Ecto neural progenitor cell (in vitro differentiated cells): ENCODE measurements at places on chromosomes 7 and 10.
A peak's percentile ranks its signal among the peaks of the same experiment; 100 is the strongest.

GRCh38 chr10:62594093-62594520 is 210.4 kb upstream of the ADO start:
- DNase-seq: peak; percentile 68

DNA sequence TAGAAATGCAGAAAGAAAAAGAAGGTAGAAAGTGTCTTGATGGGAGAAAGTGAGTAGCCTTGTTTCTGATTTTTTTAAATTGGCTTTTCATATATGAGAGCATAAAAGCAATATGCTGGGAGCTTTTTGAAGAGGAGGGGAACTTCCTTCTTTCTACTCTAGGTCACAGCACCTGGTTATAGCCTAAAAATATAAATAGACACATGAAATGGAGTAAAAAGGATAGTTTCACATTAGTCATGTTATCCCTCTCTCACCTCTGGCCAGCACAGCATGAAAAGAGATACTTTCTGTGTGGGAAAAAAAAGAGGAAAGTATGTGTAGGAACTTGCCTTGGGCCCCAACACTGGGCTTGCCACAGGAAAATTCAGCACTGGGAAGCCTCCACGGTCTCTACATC is 292.2 kb upstream of the ZWINT start:
- no peak for DNase-seq

GRCh38 chr7:36604806-36605205 is 119.5 kb downstream of the AOAH start:
- no peak for DNase-seq

DNA sequence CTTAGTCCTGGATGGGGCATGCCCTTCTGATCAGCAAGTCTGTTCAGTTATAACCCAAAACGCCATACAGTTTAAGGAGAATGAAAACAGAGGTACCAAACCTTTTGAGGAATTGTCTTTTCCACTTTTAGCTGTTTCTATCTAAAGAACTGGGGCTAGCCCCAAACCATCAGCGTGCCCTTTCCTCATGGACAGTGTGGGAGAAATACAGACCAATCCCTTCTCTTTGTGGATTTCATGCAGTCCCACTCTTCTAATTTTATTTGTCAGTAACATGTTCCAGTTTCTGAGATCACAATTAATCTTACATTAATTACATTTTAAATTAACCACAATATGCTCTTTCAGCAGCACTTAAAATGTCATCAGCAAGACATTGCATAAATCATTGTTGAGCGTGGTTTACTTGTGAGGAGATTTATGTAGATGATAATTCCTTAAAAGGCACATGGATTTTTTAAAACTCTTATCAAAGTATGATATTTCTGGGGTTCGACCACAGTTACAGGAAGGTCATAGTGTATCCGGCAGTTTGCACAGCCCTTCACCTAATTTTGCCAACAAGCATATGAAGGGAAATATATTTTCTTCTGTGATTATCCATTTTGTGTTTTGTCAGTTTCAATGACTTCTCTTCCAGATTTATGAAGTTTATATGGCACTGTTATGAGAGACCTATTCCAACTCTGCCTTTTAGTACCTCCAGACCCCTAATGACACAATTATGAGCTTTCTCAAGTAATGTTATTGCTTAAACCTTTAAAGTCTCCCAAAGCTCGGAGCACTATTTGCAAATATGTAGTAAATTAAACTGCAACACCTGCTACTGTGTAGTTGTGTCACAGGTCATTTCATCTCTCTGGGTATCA is 868.4 kb upstream of the C7orf33 start:
- DNase-seq: no peak

DNA sequence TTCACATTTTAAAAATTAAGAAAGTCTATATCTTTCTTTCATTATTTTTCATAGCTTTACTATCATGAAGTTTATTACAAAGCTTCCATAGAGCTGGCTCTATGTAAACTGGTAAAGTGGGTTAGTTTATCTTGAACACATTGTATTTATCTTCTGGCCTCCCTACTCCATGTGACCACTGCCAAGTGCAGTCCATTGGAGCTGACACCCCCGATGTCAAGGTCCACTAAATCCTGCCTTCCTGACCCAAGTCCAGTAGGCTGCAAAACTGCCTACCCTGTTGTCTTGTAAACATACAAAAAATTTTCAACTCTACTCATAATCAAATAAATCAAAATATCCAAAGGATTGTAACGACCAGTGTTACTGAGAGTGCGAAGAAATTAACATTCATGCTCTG is 10.2 kb downstream of the DNAJC12 start:
- DNase-seq: no peak

- no peak for DNase-seq
These were observed 39.6 kb downstream of the MICALL2 start for GRCh38 chr7:1419688-1420087.

GRCh38 chr10:70296406-70296899 is 12.6 kb upstream of the NPFFR1 start:
- no peak for DNase-seq

DNA sequence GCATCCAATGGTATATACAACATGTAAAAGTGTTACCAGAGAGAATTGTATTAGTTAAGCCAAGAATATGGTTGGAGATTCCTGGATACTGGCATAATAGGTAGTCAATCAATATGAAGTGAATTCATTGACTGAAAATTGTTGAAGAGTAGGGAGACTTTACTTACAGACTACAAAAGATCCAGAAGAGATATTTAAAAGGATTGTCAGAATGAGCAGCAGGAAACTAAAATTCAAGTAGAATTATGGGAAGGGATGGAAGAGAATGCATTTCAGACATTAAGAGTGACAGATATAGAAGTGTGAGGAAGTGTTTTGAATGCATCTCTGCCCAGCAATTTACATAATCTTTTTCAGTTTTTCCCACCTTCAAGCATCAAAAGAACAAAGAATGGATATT is 62.3 kb upstream of the POM121L12 start:
- DNase-seq: no peak

DNA sequence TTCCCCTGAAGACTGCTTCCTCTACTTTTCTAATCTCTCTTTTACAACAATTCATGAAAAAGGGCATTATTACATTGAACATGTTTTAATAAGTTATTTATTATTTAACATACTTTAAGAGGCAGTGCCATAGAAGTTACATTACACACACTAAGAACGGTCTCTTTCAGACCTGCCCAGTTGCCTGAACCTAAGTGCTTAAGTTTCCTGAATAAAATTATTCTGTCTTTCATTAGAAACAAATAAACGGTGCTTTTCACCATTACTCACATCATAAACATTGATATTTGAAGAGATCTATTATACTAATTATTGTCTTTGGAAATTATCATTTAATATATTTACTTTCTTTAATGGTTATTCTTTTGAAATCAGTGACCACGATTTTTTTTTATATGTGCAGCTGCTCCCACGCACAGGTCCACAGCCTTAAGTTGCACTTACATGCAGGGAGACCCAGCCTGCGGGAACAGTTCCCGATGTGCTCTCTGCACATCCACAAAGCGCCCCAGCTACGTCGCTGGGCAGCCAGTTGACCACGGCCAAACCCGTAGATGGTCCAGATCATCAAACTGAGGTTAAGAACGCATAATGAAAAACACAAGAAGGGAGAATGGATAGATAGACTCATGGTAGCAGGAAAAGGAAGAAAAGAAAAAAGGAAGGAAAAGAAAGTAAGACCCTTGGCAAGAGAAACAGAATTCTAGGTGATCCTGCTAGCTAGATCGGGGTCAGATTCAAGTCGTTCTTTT is 437.0 kb upstream of the MGMT start:
- no peak for DNase-seq

GRCh38 chr7:104862719-104863118 is 151.3 kb upstream of the KMT2E start:
- no peak for DNase-seq

- no peak for DNase-seq
These were observed 4.6 kb downstream of the MGAM start for GRCh38 chr7:142000244-142000643.

DNA sequence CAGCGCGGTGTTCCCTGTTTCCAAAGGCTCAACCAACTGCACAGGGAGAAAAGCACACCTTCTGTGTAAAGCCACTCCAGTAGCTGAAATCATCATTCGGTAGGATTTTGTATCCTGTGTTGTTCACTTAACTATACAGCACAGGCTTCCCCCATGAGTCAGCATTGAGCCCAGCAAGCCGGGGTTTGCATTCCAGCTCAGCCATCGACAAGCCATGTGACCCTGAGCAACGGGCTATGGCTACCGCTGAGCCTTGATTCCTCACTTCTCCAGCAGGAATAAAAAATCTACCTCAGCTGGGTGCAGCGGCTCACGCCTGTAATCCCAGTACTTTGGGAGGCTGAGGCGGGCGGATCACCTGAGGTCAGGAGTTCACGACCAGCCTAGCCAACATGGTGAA is 44.1 kb upstream of the ATP6V0A4 start:
- no peak for DNase-seq

- DNase-seq: no peak
These were observed 223.8 kb downstream of the DYNC1I1 start for GRCh38 chr7:95996174-95996573.

- DNase-seq: no peak
These were observed 17.8 kb downstream of the BTBD16 start for GRCh38 chr10:122288917-122289316.

DNA sequence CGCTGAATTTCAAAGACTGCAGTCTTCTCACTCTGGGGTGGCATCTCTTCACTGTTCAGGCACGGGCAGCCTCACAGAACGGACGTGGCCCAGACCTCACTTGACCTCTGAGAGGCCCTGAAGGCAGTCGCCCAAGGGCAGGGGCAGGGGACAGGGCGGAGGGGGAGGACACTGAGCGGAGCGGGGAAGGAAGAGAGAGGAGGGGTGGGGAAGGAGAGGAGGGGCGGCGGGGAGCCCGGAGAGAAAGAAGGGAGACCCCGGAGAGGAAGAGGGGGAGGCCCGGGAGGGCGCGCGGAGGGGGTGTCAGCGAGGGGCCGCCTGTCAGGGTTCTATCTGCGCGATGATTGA is 58.7 kb upstream of the COMTD1 start:
- DNase-seq: no peak

- no peak for DNase-seq
These were observed 295.2 kb downstream of the GFRA1 start for GRCh38 chr10:115977855-115978254.

- DNase-seq: peak; percentile 80
These were observed at the start of gene FBXW4 for GRCh38 chr10:101694674-101695403. TSS of gene FBXW4 (minus strand) at chr10:101695170. CDS start at chr10:101695105, 65 bp downstream.

GRCh38 chr7:6375348-6376101 is 72.2 kb downstream of the DAGLB start:
- DNase-seq: no peak

DNA sequence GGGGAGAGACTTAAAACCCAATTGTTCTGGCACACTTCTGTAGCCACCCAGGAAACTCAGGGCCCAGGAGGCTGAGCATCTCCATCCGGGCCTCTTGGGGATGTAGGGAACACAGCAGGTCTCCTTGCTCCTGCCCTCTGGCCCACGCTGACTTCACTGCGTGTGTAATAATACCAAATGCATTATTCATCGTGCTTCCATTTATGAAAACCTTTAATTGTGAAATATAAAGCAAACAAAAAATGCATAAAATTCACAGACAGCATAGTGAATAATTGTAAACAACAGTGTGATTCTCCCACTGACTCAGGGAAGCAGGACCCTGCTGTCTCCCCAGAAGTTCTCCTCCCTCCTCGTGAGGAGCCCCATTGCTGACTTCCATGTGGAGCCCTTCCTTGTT is 70.3 kb upstream of the SHH start:
- no peak for DNase-seq

- no peak for DNase-seq
These were observed 48.1 kb upstream of the PLEKHA1 start for GRCh38 chr10:122326385-122326784.

- DNase-seq: no peak
These were observed 61.1 kb downstream of the SLC29A4 start for GRCh38 chr7:5343884-5344283.

DNA sequence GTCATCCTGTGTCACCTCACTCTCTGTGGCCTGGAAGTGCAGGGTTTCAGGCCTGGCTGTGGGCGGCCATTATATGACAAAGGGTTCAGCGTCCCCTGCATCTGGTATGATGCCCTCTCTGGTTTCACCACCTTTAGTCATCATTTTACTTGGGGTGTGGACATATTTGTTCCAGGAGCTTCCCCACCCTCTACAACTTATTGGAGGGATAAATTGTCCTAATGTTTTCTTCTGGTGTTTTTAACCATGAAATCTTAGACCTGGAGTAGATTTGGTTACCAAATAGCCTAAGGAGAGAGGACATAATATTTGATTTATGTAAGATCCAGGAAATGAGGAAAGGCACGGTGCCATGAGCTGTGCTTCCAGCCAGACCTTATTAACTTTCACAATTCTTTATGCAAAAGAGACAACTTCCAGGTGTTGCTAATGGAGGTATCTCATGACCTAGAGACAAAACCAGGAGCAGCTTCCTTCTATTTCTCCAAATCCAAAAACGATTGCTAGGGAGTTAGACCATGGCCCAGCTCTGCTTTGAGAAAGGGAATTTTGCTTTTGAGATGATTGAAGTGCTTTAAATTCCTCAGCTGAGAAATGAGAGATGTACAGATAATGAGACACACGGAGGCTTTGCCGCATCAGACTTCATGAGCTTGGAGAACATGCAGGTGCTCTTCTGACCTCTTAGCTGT is 20.9 kb downstream of the WBP1L start:
- no peak for DNase-seq

- no peak for DNase-seq
These were observed 168.1 kb downstream of the GALNT17 start for GRCh38 chr7:71300086-71300485.

GRCh38 chr10:126478546-126478945 is 90.3 kb upstream of the ADAM12 start:
- DNase-seq: no peak

- no peak for DNase-seq
These were observed 133.0 kb upstream of the NEBL start for GRCh38 chr10:21030091-21030490.

DNA sequence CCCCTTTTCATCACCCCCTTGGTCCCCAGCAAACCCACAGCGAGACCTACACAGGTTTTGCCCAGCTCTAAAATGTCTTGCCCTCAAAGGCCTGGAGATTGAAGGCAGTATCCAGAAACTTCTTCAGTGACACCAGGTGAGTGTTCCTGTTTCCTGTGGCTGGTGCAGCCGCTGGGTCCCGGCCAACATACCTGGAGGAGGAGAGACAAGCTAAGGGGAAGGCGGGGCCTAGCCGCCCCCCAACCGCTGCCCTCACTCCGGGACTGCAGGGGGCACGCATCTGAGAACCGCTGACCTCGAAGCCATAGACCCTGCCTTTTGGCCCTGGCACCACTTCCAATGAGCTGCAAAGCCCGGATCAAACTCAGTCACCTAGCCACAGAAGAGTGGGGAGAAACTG is 27.0 kb downstream of the OGDHL start:
- no peak for DNase-seq

DNA sequence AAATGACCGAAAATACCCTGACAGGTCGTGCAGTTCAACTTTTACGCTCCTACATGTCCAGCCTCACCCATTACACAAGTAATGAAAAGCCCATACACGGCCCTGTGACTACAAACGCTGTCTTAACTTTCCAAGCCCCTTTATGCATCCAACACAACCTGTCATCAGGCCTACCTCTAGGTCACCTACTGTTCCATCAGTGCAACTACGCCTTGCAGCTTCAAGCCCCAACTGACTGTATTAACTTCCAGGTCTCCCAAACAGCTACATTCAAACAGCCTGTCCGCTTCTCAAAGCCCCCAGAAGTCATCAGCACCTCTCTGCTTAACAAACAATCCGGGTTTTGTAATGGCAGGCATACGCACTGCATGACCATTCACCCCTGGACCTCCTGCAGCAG is 19.2 kb downstream of the ZNF107 start:
- DNase-seq: no peak
